ENCODE measurements at places on chromosomes 1 and 21. TPM values are rescaled to one million over a fixed set of nuclear protein-coding genes. Genes with fewer than 3 reads are reported as not detected.
A peak's percentile ranks its signal among the peaks of the same experiment; 100 is the strongest.

DNA sequence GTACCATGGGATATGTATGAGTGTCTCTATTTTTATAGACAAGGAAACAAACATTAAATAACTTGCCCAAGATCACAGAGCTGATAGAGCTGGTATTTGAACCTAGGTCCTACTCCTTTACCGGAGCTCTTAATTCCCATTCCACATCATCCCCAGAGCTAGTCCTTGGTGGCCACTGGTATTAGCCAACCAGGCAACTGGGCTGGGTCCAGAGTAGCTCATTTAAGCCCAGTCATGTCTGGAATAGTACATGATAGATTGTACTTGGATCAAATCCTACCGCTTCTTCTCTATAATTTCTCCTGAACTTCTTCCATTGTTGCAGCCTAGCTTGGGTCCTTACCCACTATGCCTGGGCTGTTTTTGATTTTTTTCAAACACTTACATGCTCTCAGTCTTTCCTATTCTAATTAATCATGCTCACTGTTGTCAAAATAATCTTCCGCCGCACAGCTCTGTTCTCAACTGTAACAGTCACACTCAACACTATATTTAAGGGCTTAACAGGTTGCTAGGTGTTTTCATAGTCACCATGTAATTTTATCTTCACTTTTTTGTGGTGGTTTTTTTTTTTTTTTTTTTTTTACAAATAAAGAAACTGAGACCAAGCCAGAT is 80.2 kb downstream of the COLGALT2 start:
- no peak for DNase-seq

GRCh38 chr1:194795917-194796593 is 1609.6 kb upstream of the B3GALT2 start:
- DNase-seq = no peak

DNA sequence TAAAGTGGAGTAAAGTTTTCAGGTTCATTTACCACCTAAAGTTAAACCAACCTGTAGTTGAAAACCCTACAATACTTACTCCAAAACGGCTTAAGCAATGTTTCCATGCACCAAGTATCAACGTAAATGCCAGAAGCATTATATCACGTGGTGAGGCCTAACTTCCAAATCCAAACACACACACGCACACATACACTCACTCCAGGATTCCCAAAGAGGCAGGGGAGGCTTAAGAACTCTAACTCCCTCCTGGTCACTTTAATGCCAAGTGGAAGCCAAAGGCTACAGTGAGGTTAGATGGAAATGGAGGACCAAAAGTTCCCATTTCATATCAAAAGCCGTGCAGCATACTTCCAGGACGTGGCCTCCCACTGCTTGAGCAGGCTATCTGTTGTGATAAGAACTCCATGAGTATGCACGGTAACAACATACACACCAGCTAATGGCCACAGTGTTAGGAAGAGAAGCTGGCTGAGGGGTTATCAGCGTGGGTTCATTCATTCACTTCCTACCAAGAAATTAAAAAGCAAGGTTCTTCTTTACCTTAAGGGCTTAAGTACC is 224.1 kb downstream of the SLC45A1 start:
- DNase-seq = no peak

GRCh38 chr1:109116286-109116685 is 2.4 kb downstream of the ELAPOR1 start:
- peak; percentile 49 for DNase-seq

GRCh38 chr1:174258148-174258550 is 98.8 kb downstream of the RABGAP1L start:
- peak; percentile 45 for DNase-seq

DNA sequence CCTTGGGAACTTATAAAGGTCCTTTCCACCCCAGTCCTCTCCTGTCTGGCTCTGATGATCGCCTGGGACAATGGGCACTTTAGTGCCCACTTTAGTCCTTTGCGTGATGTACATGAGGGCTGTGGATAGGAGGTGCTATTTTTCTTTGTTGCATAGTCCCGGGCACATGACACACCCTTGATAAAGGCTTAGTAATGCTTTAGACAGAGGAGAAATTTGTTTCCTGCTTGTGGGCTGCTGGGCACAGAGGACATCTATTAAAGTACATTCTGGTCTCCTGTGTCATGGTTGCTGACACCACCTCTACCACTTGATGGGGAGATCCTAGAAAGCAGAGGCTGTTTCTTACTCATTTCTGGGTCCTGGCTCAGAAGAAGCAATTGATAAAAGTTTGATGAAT is 5.4 kb upstream of the KNCN start:
- no peak for DNase-seq

Gene AMPD1
- not detected for polyA plus RNA-seq

DNA sequence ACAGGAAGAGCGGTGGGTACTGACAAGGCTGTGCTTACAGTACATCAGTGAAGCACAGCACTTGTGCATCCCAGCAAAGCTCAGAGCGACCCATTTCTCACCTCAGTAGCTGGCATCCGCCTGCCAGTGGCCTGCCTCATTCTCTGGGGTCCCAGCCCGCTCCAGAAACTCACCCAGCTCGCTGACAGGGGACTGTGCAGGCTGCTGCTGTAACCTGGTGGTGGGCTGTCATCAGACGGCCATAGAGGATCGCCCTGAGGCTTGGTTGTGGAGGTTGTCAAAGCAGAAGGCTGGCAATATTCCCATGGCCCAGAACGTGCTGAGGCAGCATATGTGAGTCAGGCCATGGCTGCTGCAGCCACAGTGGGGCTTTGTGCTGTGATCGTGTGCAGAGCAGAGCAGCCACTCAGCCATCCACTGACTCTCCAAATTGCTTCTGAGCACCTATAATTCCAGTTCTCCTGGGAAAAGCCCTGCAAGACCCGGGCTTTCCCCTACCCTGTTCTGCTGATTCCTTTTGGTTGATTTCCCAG is 13.6 kb upstream of the GPR137B start:
- DNase-seq = no peak

Gene GJA9
- 0.08 TPM for polyA plus RNA-seq

- no peak for DNase-seq
Measured at GRCh38 chr1:235268379-235269125, 59.4 kb downstream of the ARID4B start.

- no peak for DNase-seq
Measured at GRCh38 chr21:34565238-34565637, 49.7 kb downstream of the RCAN1 start.

Gene OR2T2
- polyA plus RNA-seq = not detected

DNA sequence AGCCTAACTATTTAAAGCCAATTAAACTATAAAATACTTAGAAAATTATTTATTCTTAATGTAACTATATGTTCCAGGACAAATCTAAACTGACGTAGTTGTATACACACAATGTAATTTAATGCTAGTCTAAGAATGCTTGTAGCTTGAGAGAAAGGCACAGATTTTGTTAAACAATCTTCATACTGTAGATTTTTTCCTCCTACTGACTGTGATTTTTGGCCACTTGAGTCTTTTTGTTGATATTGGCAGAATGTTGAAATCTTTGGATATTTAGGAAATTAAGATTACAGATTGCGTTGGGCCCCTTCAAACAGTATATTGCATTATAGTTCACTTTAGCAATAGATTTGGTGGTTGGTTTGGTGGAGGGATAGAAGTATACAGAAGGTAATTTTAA is 40.5 kb downstream of the ATF3 start:
- DNase-seq = no peak

Gene LCE3C
- polyA plus RNA-seq = not detected

Gene USP24
- polyA plus RNA-seq = 18.8 TPM

DNA sequence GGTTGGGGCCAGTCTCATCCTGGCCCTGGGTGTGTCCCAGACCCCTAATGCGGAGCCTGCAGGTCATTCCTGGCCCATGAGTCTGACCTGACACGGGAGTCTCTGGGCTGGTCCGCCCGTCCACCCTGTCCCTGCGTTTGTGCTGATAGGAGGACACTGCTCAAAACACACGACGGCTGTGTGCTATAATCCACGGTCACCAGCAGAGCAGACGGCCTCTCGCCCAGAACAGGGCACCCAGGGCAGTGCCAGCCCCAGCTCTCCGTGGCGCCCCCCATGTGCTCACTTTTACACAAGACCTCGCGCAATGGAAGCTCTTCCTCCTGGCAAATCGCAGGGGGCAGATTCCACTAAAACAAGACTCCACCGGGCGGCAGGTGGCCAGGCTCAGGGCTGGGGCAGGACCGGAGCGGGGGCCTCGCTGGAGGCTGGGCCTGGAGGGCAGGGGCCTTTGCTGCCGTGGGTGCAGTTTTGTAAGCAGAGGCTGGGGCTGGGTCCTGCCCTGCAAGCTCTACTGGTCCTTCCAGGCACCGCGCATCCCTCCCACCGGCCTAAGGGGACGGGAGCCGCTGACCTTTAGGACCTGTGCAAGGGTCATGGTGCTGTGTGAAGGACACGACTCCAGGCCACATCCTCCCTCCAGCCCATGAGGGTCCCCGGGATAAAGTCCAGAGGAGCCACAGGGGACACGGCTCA is 10.6 kb upstream of the SLC19A1 start:
- DNase-seq = no peak

GRCh38 chr1:166933633-166934032 is 41.7 kb downstream of the ILDR2 start:
- DNase-seq = no peak

GRCh38 chr1:242522996-242523718 is 1.3 kb downstream of the PLD5 start:
- DNase-seq = no peak

DNA sequence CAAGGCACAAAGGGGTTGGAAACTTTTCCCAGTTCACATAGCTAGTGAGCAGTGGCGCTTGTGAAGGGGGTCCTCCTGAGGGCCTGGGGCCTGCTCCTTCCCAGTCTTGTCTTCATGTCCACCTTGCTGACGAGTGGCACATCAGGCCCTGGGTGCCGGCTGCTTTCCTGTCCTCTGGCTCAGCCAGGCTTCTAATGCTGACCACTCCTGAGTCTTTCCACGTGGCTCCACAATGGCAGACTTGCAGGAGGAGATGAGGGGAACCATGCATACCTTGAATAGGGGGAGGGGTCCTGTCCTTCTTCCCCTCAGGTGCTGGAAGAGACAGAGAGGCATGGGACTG is 38.7 kb downstream of the MAPKAPK2 start:
- no peak for DNase-seq

- DNase-seq = no peak
Measured at GRCh38 chr1:42150651-42151050, 2.6 kb upstream of the GUCA2B start.

DNA sequence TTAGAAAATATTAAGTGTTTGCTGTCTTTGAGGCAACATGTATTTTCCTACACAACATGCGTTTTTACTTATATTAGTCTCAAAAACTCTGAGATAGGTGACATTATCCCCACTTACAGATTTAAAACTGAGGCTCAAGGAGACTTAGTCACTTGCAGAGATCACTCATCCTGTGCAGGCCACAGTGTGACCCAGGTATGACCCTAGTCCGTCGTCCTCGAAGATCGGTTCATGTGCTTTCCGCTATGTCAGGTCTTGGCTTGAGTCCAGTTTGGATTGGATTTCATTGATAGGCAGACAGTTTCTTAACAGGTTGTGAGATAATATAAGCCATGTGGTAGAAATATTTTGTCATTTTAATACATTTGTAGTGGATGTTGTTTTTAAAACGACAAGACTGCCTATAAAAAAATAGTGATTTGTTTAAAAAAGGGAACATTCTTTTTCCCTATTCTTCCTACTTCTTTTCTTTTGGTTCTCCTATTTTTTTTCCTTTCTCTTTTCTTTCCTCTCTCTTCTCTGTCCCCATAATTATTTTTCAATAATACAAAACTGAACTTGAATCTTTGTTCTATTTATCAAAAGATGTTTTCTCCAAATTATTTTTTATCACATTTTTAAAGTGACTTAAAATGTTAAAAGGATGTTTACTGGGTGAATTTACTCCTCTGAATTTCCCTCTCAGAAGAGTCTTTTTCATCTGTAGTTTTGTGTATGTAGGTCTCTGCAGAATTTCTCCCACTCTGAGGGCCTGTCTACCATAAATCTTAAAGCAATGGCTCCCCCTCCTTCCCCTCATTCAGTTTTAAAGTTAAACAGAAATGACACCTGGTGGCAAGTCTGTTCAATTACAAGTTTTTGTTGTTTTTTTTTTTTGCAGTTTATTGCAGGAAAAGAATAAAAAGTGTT is 81.8 kb downstream of the PHTF1 start:
- peak; percentile 35 for DNase-seq

Gene NBPF6
- not detected for polyA plus RNA-seq

Gene LMNA
- polyA plus RNA-seq = 107 TPM
